ENCODE measurements at places on chromosomes 4 and X. TPM values are rescaled to one million over a fixed set of nuclear protein-coding genes. Genes with fewer than 3 reads are reported as not detected.
A peak's percentile ranks its signal among the peaks of the same experiment; 100 is the strongest.

GRCh38 chr4:139973015-139973414 lies 181.0 kb downstream of the MAML3 start:
- no peak for DNase-seq

- DNase-seq = no peak
Observed at GRCh38 chrX:39819921-39820849, 277.6 kb downstream of the BCOR start.

GRCh38 chrX:122913764-122914163 lies 270.3 kb upstream of the GRIA3 start:
- DNase-seq = no peak

The NSDHL gene
- 21.1 TPM for total RNA-seq

DNA sequence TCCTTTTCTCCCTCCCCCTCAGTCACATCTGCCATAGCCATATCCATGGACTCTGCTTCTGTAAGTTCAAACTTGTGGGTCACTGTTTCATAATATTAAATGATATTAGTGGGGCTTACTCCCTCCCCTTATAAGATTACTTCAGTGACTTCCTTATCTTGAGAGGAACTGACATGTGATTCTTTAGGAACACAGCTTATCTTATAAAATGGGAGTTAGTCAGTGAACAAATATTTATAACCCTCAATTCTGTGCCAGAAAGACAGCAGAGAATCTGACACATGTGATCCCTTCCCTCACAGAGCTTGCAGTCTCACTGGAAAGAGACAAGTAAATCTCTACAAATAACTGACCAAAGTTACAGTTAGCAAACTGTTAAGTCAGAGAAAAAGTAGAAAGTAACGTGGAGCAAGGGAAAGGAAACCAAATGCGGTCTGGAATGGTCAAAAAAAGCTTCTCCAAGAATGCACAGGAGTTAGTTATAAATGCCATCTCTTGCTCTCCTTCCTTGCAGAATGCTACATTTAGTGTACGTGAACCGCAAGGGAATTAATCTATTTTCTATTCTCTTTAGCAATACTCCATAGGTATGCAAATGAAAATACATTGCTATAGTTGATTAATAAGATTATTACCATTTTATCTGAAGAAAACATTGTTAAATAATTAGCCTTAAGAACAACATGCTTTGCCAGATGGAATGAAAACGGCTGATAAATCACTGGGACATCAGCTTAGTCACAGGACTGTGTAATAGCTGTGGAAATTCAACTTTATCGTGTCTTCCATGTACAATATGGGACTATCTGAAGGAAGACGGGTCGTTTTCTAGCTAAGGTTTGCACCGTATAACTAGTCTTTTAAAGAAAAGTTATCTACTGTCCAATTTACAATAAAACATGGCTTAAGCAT lies 29.0 kb downstream of the SGMS2 start:
- DNase-seq = no peak

The KANTR gene
- total RNA-seq = 5.7 TPM

GRCh38 chr4:38180456-38180855 lies 220.3 kb downstream of the PTTG2 start:
- no peak for DNase-seq

The YIPF6 gene
- 24.2 TPM for total RNA-seq

- no peak for DNase-seq
Observed at GRCh38 chr4:141058591-141059512, 74.4 kb downstream of the RNF150 start.

The SOX3 gene
- not detected for total RNA-seq

The SLITRK2 gene
- not detected for total RNA-seq

GRCh38 chr4:5528031-5528436 lies 180.3 kb downstream of the EVC2 start:
- no peak for DNase-seq

GRCh38 chr4:4689694-4690440 lies 148.0 kb upstream of the STX18 start:
- DNase-seq = no peak

The RASSF6 gene
- total RNA-seq = not detected

The ARX gene
- not detected for total RNA-seq

DNA sequence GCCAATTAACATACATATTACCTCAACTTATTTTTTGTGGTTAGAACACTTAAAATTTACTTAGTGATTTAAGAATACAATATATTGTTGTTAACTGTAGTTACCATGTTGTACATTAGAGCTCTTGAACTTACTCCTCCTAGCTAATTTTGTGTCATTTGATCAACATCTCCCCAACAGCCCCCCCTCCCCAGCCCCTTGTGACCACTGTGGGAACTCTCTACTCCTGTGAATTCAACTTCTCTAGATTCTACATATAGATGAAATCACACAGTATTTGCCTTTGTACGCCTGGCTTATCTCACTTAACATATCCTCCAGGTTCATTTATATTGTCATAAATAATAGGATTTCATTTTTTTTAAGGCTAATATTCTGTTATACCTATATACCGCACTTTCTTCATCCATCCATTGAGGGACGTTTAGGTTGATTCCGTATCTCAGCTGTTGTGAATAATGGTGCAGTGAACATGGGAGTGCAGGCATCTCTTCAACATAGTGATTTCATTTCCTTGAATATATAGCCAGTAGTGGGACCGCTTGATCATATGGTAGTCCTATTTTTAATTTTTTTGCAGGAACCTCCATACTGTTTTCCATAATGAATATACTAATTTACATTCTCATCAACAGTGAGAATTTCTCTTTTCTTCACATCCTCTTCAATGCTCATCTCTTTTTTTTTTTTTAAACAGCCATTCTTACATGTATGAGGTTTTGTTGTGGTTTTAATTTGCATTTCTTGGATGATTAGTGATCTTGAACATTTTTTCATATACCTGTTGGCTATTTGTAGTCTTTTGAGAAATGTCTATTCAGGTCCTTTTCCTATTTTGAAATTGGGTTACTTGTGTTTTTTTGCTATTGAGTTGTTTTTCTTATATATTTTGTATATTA lies 66.8 kb downstream of the RAPGEF2 start:
- no peak for DNase-seq

DNA sequence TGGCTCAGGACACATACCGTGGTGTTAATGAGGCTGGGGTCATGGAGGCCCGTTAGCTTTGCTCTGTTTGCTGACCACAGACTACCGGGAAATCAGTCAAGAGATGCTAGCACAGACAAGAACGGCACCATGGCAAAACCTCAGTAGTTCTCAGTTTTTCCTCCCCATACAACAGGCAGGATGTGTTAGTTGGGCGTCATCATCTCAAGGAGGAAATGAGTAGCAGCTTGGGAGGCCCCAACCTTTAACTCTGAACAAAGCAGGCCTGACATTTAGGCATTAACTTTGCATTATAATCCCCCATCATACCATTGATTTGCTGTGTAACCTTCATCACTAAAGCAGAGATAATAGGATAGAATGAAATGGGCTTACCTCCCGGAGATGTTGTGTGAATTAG lies 714.2 kb downstream of the RPA4 start:
- DNase-seq = peak; percentile 73

- DNase-seq = no peak
Observed at GRCh38 chrX:151789179-151789800, 54.7 kb downstream of the CNGA2 start.

- no peak for DNase-seq
Observed at GRCh38 chrX:111123606-111124179, 27.7 kb downstream of the PAK3 start.

GRCh38 chrX:132815643-132816042 lies 142.8 kb downstream of the HS6ST2 start:
- no peak for DNase-seq

The NXF2 gene
- not detected for total RNA-seq

GRCh38 chr4:12146339-12146738 lies 717.6 kb upstream of the HS3ST1 start:
- no peak for DNase-seq

DNA sequence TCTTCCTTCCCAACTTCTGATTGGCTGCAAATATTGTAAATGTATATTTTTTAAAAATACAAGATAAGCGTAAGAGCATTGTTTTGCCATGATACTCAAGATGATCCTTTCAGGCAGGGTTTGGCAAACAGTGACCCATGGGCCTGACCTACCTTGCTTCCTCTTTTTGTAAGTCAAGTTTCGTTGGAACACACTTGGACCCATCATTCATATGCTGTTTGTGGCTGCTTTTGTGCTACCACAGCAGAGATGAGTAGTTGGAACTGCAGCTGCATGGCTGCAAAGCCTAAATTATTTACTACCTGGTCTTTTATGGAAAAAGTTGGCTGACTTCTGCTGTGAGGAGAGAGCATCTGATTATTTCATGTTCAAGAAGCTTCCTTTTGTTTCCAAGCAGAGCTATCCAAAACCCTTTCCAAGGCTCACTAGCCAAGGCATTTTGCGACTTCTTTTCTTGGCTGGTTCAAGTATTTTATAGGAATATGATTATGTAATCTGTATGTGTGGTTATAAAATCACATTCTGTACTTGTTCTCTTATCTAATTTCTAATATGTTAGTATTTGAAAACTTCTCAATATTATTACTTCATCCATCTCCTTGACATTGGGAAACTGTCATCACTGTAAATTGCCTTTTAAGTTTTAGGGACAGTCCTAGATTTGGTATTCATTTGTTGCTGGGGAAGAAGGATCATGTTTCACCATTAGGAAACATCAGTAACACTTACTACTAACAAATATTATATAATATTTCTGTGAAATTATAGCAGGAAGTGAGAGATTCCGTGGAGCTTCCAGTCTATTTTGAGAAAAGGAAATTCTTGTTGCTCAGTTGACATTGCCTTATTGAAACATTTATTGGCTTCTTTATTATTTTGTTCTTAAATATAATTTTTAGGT lies 109.2 kb downstream of the ARHGAP10 start:
- no peak for DNase-seq

Measured in natural killer cell treated with Interleukin-12 subunit alpha and Interleukin-12 subunit beta and Interleukin-15 and Interleukin-18, amount 100 ng/mL, for 72 hours (primary cell).